Vagina (tissue), 2 donors: ENCODE measurements at places on chromosomes 16 and 17.

DNA sequence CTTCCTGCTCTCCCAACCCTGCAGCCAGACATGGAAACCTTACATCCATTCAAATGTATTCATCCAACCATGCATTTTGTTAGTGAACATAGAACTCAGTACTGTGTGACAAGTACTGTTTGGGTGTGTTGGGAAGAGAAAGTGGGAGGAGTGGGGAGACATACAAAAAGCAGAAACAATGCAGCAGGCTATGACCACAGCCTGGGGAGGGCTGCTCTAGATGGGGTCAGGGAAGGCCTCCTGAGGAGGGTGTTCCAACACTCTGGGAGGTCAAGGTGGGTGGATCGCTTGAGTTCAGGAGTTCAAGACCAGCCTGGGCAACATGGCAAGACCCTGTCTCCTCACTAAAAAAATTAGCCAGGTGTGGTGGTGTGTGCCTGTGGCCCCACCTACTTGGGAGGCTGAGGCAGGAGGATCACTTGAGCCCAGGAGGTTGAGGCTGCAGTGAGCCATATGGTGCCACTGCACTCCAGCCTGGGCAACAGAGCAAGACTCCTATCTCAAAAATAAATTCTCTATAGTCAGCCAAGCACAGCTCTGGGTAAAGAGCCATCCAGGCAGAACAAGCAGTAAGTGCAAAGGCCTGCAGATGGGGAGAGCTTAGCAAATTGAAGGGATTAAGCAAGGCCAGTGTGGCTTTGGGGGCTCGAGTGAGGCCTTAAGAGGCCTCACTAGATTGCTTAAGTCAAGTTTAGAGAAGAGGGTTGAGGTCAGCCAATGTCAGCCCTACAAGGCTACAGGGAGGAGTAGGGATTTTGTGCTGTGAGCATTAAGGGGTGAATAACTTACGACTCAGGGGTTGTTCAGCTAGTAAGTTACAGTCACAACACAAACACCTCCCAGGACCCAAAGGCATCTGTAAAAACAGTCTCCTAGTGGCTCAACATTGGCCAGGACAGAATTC, 5.5 kb downstream of the SLC13A2 start:
- DNase-seq, result no peak

- DNase-seq, result no peak
These were observed 135.5 kb upstream of the WSB1 start for GRCh38 chr17:27158382-27158781.

DNA sequence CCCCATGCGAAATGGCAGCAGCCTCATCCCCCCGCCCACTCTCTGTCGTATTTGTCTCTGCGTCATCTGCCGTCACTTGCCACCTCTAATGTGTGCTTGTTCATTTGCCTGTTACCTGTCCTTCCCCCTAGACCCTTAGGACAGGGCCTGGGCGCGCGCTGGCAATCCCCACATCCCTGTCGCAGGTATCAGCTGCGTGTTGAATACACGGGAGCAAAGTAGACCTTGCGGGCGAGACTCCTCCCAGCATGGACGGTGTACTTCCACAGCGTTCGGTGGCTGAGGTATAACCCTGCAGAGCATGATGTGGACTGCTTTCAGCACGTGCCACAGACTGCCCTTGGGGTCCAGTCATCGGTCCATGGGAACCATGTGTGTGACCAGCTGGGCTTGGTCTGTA, 170.1 kb upstream of the CHMP6 start:
- no peak for DNase-seq

GRCh38 chr16:89038221-89038721, 55.4 kb upstream of the ACSF3 start:
- no peak for DNase-seq

GRCh38 chr17:16568541-16569357, at the start of gene ZNF287:
ZNF287 (minus strand) TSS chr17:16569204; CDS start chr17:16567731, 1,473 bp downstream.
- no peak for DNase-seq

GRCh38 chr16:87860553-87861299, 8.6 kb downstream of the SLC7A5 start:
- no peak for DNase-seq

GRCh38 chr17:47735536-47736011, 2.5 kb downstream of the TBX21 start:
- DNase-seq, result no peak

- DNase-seq, result no peak
These were observed 101.9 kb upstream of the COX10 start for GRCh38 chr17:13967416-13967815.

DNA sequence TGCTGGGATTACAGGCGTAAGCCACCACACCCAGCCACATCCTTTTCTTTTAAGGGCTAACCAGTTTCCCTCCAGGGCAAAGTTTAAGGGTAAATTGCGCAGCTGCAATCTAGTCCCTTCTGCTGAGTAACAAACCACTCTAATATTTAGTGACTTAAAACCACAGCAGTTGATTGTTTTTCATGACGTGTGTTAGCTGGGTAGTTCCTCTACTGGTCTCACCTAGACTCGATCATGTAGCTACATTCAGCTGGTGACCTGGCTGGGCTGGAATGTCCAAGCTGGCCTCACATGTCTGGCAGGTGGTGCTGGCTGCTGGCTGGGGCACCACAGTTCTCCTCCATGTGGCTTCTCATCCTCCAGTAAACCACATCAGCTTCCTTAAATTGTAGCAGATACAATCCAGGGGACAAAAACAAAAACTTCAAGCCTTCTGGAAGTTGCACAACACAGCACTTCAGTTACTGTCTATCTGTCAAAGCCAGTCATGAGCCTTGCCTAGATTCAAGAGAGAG, 75.5 kb downstream of the GPRC5B start:
- no peak for DNase-seq

GRCh38 chr16:71754652-71755051, 30.2 kb upstream of the PHLPP2 start:
- DNase-seq, result no peak

DNA sequence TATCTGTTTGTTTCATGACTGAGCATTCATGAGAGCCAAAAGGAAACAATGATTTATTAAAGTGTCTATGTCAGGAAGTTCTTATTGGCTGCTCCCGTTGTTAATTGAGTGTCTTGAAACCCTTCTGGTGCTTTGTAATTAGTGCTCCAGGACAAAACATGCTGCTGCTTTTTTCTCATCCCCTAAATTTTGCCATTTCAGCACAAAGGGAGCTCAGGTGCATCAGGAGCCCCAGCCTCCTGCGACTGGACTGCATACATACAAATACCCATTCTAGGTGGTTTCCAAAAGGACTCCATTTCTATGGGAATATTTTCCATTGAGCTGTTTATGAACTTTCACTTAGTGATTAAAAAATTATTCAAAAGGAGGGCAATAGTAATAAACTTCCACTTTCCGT, 354.0 kb downstream of the CDH13 start:
- no peak for DNase-seq

GRCh38 chr16:66357523-66357928, 9.0 kb upstream of the CDH5 start:
- DNase-seq, result no peak
